ENCODE measurements at places on chromosomes 13 and 19. TPM values are rescaled to one million over a fixed set of nuclear protein-coding genes. Genes with fewer than 3 reads are reported as not detected.
A peak's percentile ranks its signal among the peaks of the same experiment; 100 is the strongest.

GRCh38 chr19:11296264-11296663 lies 304 bp downstream of the TSPAN16 start:
- H3K4me3 ChIP-seq, result no peak overlapping the region
- H3K4me1 ChIP-seq, result peaks cover 4% of the 10 kb centered on the region
- DNase-seq, result no peak
- H3K27ac ChIP-seq, result no peak overlapping the region
- H3K36me3 ChIP-seq, result no peaks in the 10 kb centered on the region
- H3K27me3 ChIP-seq, result peaks cover 37% of the 10 kb centered on the region

NPAS1 gene
- total RNA-seq, result 0.21 TPM

LILRB4 gene
- total RNA-seq, result not detected

DNA sequence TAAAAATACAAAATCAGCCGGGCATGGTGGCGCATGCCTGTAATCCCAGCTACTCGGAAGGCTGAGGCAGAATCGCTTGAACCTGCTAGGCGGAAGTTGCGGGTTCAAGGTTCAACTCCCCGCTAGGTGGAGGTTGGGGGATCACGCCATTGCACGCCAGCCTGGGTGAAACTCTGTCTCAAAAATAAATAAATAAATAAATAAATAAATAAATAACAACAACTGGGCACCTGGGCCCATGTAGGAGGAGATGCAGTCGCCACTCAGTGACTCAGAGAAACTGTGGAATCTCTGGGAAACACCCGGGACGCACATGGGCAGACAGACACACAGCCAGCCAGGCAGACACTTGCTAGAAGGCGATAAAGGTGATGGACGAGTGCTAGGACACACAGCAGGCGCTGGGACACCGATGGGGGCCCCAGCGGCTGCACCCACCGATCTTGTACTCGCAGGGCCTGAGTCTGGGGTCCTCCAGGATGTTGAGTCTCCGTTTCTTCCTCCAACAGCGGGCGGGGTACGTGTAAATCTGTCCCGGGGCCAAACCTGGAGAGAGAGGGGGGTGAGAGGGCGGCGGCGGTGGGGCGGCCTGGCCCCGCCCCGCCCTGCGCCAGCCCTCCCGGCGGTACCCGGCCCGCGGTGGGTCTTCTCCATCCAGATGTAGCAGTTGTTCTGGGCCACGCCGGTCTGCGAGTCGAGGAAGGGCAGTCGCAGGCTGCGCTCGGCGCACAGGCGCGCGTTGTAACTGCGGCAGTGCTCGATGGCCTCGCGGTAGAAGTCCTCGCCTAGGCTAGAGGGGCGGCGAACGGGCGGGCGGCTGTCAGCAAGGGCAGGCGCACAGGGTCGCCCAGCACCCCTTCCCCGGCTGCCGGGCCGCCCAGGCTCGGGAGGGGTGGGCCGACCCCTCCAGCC lies 1.8 kb downstream of the DPF1 start:
- H3K4me1 ChIP-seq, result peaks cover 16% of the 10 kb centered on the region
- DNase-seq, result no peak
- H3K4me3 ChIP-seq, result no peak overlapping the region

DNA sequence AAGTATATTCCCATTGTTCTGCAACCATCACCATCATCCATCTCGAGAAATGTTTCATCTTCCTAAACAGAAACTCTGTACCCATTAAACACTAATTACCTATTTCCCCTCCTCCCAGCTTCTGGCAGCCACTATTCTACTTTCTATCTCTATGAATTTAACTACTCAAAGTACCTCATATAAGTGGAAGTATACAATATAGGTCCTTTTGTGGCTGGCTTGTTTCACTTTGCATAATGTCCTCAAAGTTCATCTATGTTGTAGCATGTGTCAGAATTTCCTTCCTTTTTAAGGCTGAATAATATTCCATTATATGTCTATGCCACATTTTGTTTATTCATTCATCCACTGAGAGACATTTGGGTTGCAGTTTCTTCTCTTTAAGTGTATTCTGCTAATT lies 159.4 kb downstream of the KCNRG start:
- no peak for DNase-seq
- no peaks in the 10 kb centered on the region for H3K36me3 ChIP-seq
- H3K4me1 ChIP-seq, result peaks cover 2% of the 10 kb centered on the region
- peaks cover 47% of the 10 kb centered on the region for H3K27me3 ChIP-seq
- no peak overlapping the region for H3K4me3 ChIP-seq

- peaks cover 64% of the 10 kb centered on the region for H3K27me3 ChIP-seq
- DNase-seq, result no peak
- H3K4me1 ChIP-seq, result peaks cover 5% of the 10 kb centered on the region
- H3K36me3 ChIP-seq, result no peaks in the 10 kb centered on the region
- no peak overlapping the region for H3K4me3 ChIP-seq
- no peak overlapping the region for H3K27ac ChIP-seq
Observed at GRCh38 chr13:98143157-98143553, 261 bp downstream of the FARP1 start.

GRCh38 chr13:112249644-112250610 lies 126.2 kb upstream of the SPACA7 start:
- no peaks in the 10 kb centered on the region for H3K27me3 ChIP-seq
- no peak for DNase-seq
- no peak overlapping the region for H3K27ac ChIP-seq
- H3K36me3 ChIP-seq, result no peaks in the 10 kb centered on the region
- no peak overlapping the region for H3K4me3 ChIP-seq
- no peaks in the 10 kb centered on the region for H3K4me1 ChIP-seq

DNA sequence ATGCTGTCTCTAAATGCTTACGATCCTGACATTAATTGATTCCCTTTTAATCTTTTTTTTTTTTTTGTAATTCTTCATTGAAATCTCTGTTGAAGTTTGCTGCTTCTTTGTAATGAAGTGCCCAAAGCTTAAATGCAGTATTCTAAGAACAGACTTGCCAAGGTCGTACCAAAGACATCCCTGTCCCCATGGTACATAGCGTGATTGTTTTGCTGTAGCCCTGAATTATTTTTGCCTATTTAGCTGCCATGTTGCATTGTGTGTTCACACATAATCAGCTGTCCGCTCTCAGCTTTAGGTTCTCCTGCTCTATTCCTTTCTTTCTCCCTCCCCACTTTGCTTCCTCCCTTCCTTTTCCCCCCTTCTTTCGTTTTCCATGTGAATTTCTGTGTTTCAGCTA lies 21.1 kb downstream of the FGF9 start:
- no peak for DNase-seq
- no peak overlapping the region for H3K4me3 ChIP-seq
- H3K4me1 ChIP-seq, result peaks cover 4% of the 10 kb centered on the region
- H3K27ac ChIP-seq, result no peak overlapping the region

DNA sequence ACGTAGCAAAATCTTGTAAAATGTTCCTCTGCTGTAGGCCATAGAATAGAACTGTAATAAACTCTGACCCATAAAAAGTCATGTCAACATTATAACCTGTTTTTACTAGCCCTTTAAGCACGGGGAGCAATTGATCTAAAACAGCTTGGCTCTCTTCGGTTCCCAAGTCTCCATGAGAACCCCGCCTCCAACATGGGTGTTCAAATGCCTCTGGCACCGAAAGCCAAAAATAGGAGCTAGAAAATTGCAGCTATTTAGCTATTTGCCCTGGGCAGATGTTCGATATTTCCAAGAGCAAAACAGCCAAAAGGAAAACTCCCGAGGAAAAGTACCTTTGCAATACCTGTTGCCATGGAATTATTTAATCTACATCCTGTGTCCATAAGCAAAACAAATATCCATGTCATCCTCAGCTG lies 563.1 kb downstream of the EFNB2 start:
- H3K36me3 ChIP-seq, result no peaks in the 10 kb centered on the region
- DNase-seq, result no peak
- no peaks in the 10 kb centered on the region for H3K27me3 ChIP-seq
- H3K4me1 ChIP-seq, result no peaks in the 10 kb centered on the region
- no peak overlapping the region for H3K4me3 ChIP-seq
- H3K27ac ChIP-seq, result no peak overlapping the region

ZNF90 gene
- 5.1 TPM for total RNA-seq

DACH1 gene
- not detected for total RNA-seq

- peaks cover 8% of the 10 kb centered on the region for H3K4me1 ChIP-seq
- no peaks in the 10 kb centered on the region for H3K36me3 ChIP-seq
- H3K27me3 ChIP-seq, result no peaks in the 10 kb centered on the region
- H3K4me3 ChIP-seq, result no peak overlapping the region
- no peak overlapping the region for H3K27ac ChIP-seq
Observed at GRCh38 chr13:23776698-23777574, 112.3 kb downstream of the MIPEP start.

- H3K36me3 ChIP-seq, result peaks cover 20% of the 10 kb centered on the region
- peak overlapping the region; percentile 97 for H3K4me3 ChIP-seq
- H3K27me3 ChIP-seq, result peaks cover 2% of the 10 kb centered on the region
- peaks cover 33% of the 10 kb centered on the region for H3K4me1 ChIP-seq
- no peak for DNase-seq
- peak overlapping the region; percentile 99 for H3K27ac ChIP-seq
Observed at GRCh38 chr13:26222520-26223046, 469 bp upstream of the RNF6 start.

DNA sequence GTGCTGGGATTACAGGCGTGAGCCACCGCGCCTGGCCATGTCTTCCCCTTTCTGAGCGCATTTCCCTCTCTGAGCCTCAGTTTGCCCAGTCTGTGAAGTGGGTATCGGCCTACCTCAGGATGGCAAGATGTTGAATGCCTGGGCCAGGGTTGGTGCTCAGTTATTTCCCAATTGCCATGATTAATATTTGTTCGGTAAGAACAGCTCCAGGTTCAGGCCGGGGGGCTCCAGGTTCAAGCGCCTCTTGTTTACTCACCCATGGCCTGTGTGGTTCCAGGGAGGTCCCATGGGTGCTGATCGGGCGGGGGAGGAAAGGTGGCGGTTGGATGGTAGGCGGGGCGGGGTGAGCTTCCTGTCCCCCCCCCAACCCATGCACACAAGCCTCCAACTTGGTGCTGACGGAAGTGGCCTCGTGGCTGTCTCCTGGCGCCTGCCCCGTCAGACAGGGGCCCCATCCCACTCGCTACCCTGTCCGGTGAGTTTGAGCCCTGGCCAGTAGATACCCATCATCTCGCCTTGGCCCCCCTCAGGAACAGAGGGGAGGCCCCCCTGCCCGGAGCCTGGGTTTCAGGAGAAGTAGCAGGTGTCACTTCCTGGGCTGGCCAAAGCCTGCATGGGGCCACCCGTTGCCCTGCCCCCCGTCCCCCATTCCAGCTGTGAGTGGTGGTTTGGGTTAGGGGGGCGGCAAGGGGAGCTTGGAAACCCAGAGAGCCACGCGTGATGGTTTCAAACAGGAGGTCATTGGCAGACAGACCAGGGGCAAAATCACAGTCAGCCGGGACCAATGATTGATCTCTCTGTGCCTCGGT lies at the start of gene FCHO1:
Gene FCHO1, plus strand, starts transcription at position 375 of the 809 bp plus-strand sequence. CDS start 3,688 bp downstream, outside the sequence.
- H3K4me1 ChIP-seq, result peaks cover 54% of the 10 kb centered on the region
- H3K36me3 ChIP-seq, result peaks cover 25% of the 10 kb centered on the region
- peak within 1 kb of the TSS; percentile 95 for H3K27ac ChIP-seq
- H3K27me3 ChIP-seq, result no peaks in the 10 kb centered on the region
- peak within 1 kb of the TSS; percentile 94 for H3K4me3 ChIP-seq

DNA sequence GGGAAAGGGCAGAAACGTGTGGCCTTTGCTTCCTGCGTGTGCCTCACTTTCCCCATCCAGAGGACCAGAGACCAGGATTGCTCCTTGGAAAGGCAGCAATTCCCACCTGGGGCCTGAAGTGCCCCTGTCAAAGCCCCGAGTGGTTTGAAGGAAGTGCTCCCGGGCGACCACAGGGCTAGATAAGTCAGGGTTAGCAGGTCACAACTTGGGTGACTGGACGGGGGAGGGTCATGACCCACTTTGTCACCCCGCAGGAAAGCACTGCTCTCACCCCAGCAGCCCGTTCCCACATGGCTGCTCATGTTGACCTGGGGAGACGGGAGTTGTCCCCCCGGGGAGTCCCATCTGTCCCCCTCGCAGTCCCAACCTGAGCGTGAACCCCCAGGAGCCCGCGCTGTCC lies 459 bp downstream of the PRAM1 start:
- no peak overlapping the region for H3K4me3 ChIP-seq
- H3K4me1 ChIP-seq, result peaks cover 19% of the 10 kb centered on the region
- no peaks in the 10 kb centered on the region for H3K27me3 ChIP-seq
- H3K36me3 ChIP-seq, result no peaks in the 10 kb centered on the region
- DNase-seq, result no peak

ZFP82 gene
- 4.4 TPM for total RNA-seq

NRTN gene
- 0.61 TPM for total RNA-seq

DNA sequence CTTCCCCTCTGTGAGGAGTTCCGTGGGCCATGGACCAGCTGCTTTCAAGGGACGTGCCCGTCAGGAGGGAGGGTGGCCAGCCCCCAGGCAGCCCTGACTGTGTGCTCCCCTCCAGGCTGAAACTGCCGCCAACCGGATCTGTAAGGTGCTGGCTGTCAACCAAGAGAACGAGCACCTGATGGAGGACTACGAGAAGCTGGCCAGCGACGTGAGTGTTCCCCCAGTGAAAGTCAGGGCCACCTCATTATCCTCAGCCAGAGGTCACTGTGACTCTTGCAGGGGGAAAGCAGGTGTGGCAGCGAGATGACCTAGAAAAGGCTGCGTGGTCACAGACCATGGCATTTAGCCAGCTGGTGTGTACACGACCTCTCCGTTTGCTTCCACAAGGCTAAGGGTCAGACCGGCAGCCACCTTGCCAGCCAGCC lies 29.9 kb downstream of the CAPN12 start:
- no peak for DNase-seq
- no peaks in the 10 kb centered on the region for H3K27me3 ChIP-seq
- no peaks in the 10 kb centered on the region for H3K4me1 ChIP-seq
- no peak overlapping the region for H3K27ac ChIP-seq
- peaks cover 44% of the 10 kb centered on the region for H3K36me3 ChIP-seq
- no peak overlapping the region for H3K4me3 ChIP-seq

DNA sequence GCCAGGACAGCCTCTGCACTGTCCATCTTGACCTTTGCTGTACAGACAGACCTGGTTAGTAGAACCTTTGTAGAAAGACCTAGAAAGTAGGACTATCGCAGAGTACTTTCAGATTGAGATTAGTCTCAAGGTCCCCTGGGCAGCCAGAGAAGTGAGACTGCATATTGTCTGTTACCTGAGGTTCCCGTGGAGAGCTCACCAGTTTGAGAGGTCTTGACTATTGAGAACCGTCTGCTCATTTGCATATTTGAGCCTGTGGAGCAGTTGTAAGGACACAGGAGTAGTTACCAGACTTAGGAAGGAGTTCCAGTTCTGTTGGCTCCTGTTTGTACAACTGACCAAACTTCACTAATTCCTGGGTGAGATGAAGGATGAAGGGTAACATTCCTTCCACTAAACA lies 66.2 kb downstream of the SPATA13 start:
- no peaks in the 10 kb centered on the region for H3K27me3 ChIP-seq
- no peak for DNase-seq
- H3K4me3 ChIP-seq, result no peak overlapping the region
- peaks cover 34% of the 10 kb centered on the region for H3K4me1 ChIP-seq
- no peak overlapping the region for H3K27ac ChIP-seq
- H3K36me3 ChIP-seq, result no peaks in the 10 kb centered on the region

IGFL3 gene
- total RNA-seq, result not detected

DNA sequence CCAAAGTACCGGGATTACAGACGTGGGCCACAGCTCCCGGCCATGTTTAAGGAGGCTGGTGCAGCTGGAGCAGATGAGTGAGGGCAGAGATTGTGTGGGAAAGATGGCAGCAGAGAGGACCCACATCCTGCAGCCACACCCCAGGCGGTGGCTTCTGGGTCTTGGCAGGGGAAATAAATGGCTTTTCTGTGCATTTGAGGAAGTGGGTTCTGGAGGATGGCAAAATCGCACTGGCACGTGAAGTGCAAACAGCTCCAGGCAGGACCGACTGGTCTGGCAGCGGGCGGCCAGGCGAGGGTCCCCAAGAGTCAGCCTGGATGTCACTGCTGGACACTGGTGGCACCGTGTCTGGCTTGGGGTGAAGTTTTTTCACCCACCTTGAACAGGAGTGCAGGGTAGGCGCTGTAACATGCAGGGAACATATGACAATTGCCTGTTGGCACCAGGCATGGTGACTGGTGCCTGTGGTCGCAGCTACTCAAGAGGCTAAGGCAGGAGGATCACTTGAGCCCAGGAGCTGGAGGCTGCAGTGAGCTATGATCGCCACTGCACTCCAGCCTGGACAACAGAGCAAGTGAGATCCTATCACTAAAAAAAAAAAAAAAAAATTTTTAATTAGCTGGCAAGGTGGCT lies 8.4 kb downstream of the B3GNT3 start:
- peak overlapping the region; percentile 53 for H3K4me3 ChIP-seq
- no peaks in the 10 kb centered on the region for H3K36me3 ChIP-seq
- H3K27me3 ChIP-seq, result peaks cover 6% of the 10 kb centered on the region
